ENCODE measurements at places on chromosomes 13 and 19.

DNA sequence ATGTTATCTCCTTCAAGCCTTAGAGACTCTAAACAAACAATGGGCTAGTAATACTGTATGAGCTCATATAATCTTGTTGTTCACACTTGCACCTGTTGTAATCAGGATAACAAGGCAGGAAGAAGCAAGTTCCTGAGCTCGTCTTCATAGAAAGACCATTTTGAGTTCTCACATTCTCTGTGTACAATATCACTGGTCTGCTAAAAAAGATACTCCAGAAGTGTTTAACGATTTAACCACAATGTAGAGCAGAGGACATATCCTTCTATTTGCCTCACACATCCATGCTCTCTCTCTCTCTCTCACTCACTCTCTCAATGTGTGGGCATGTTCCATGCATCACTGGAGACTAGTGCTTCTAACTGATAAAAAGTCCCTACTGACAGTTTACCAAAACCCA is 122.9 kb downstream of the MIPEP start:
- no peak for DNase-seq

DNA sequence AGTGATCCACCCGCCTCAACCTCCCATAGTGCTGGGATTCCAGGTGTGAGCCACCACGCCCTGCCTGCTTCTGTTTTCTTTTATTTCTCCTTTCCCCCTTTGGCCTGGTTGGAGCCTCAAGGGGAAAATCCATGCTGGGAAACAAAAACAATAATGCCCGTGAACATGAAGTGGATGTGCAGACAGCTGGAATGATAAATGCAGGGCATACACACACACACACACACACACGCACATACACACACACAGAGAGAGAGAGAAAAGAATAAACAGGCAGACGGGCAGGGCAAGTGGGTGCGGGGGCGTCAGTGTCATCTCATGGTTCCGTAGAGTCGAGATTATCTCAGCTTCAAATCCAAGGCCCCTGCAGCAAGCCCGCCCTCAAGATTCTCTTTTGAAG is 4.4 kb upstream of the PLEKHF1 start:
- DNase-seq = no peak

GRCh38 chr13:102846261-102847015 is 606 bp downstream of the ERCC5 start:
- DNase-seq = peak; percentile 16

DNA sequence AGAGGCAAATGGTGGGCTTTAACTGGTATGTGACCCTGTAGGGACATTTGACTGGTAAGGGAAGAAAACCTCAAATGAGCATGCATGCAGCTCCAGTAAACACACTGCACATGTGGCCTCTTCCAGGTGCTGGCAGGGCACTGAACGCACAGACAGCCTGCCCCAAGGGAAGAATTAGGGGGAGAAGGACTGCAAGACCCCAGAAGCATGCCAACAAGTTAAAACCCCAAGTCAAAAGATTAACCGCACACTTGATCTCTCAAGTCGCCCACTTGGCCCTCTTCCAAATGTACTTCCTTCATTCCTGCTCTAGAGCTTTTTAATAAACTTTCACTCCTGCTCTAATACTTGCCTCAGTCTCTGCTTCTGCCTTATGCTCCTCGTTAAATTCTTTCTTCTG is 46.9 kb upstream of the SLITRK1 start:
- no peak for DNase-seq

DNA sequence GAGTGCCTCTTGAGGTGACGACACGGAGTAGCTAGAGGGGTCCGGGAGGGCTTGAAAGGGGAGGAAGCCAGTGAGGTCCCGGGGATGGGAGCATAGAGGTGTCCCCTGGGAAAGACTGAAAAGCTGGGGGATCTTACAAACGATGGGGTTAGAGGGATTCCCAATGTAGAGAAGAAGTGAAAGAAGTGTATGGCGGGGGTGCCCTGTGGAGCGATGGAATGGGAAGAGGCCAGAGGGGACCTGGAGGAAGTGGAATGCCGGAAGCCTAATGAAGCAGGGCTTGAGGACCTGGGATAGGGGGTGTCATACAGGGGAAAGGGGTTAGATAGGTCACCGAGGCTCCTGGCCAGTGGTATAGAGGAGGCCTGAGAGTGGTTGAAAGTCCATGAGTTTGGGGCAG is 580 bp downstream of the AP2A1 start:
- DNase-seq = no peak

- DNase-seq = peak; percentile 90
Measured at GRCh38 chr19:34171877-34172660, at the start of gene LSM14A. LSM14A (plus strand) TSS chr19:34172504; CDS start chr19:34172643, 139 bp downstream.

- peak; percentile 63 for DNase-seq
Measured at GRCh38 chr19:39130337-39131254, 5.0 kb downstream of the PAK4 start.

GRCh38 chr13:63901630-63902029 is 2486.0 kb upstream of the PCDH20 start:
- no peak for DNase-seq
